ENCODE measurements at places on chromosomes 1 and 21.

DNA sequence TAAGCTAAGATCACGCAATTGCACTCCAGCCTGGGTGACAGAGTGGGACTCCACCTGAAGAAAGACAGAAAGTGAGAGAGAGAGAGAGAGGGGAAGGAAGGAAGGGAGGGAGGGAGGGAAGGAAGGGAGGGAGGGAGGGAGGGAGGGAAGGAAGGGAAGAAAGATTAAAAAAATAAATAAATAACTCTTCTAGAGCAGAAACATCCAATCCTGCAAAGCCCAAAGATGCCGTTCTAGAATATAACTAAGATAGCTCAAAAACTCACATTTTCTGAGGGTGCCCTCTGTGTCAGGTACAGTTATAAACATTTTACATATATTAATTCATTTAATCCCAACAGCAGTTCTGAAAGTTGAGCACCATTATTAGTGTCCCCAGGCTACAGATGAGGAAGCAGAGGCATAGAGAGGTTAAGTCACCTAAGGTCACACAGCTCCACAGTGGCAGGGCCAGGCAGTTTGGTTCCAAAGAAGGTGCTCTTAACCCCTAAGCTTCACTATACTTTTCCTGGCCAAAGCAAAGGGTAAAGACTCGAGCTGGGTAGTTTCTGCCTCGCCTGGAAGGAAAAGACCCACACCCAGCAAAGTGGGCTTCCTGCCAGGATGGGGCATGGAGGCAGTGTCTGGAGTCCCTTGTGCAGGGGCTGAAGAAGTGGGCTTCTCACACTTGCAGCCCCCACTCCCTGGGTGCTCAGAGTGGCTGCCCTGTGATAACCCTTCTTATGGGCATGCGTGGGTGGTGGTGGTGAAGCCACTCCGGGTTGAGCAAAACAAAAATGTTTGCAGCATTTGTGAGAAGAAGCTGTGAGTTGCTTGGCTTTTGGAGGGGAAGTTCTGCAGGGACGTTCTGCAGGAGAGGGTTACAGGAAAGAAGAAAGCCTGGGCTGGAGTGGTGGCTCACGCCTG, 7.9 kb upstream of the PIK3CD start:
- no peak for DNase-seq

DNA sequence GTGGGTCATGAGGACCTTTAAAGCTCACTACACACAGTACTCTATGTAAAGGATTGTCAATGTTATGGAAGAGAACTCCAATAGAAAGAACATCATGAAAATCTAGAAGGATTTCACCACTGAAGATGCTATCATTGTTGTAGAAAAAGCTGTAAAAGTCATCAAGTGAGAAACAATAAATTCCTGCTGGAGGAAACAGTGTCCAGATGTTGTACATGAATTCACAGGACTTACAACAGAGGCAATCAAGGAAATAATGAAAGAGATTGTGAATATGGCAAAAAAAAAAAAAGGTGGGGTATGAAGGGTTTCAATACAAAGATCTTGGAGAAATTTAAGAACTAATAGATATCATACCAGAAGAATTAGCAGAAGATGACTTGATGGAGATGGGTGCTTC, 355.1 kb upstream of the ZRANB2 start:
- no peak for DNase-seq

DNA sequence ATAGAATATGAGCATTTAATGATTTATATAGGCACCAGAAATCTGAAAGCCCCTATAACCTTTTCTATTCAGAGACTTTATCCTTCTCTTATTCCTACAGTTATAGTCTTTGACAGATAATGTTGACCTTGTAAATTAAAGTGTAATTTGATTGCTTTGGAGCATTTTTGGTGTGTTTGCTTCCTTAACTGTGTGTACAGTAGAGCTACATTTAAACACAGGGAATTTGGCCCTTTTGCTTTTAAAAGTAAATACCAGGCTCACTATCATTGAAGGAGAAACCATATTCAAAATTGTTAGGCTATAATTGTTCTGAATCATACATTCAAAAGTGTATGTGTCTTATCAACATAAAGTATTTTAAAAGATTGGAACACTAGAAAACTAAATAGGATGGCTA, 33.0 kb downstream of the STXBP3 start:
- DNase-seq = no peak

DNA sequence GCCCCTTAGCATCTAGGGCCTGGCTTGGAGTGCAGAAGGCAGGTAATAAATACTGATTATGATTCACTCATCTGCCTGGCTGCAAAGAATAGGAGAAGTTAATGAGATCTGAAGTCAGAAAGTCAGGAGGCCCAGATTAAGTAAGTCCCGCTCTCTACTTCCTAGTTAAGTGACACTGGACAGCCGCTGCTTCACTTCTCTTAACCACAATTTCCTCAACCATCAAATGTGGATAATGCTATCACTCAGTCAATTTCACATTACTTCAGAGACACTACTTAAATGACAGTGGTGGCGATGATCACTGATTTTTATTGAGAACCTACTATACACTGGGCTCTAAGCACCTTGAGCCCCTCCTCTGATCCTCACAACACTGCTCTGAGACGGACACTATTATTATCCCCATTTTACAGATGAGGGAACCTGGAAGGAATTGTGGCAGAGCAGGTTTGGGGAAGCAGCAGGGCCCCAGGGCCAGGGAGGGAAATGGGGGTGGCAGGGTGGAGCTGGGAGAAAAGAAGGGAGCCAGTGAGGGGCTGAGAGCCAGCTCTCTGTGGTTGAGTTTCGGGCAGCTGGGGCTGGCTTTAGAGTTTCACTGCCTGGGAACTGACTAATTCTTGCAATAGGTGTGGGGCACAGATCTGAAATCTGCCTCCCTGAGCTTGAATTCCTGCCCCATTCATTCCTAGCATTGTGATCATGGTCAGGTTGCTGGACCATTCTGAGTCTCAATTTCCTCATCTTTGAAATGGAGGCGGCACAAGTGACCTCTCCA, 2.4 kb upstream of the E2F2 start:
- no peak for DNase-seq

DNA sequence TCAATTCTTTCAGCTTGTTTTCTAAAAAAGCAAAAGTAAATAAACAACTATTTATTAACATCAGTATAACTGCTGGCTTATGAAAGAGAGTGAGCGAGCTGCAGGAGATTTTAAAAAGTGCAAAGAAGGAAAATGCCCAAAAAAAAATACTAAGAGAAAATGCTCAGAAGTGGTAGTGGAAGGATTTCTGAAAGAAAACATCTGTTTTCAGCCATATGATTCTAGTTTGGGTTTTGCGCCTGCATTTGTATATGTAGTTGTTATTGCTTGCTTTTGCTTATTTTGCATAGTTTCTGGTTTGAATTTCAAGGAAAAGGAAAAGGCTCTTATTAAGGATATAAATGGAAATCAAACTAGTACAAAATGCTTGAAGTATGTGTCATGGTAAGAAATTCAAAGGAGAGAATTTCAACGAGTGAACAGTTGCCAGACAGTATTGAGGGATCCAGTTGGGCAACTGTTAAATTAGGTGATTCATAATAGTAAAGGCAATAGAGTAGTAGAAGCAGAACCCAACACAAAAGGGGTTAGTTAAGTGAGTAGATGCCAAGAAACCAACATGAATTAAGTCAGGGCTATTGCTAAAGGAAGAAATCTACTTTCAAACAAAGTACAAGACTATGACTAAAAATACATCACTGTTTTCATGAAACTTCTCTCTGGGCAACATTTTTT, 1.2 kb downstream of the GBP5 start:
- peak; percentile 93 for DNase-seq

DNA sequence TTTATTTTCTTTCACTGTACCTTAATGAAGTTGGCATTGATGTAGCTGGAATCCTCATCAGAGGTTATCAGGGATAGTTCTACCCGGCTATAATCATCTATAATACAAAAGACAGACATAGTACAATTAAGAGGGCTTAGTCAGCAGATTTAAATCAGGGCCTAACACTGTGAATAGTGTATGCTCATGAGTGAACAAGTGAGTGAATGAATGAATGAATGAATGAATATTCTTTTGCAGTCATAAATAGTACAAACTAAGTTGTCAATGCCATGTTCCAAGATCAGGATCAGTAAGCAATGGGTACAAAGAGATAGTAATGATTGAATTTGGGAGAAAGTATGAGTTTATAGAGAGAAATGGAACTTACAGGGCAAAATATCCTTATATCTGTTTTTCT, 12.5 kb downstream of the PTPN22 start:
- DNase-seq = no peak

GRCh38 chr1:24201941-24202440, 14.9 kb upstream of the IFNLR1 start:
- DNase-seq = peak; percentile 87

- no peak for DNase-seq
Measured at GRCh38 chr1:5944154-5944842, 47.9 kb downstream of the NPHP4 start.

DNA sequence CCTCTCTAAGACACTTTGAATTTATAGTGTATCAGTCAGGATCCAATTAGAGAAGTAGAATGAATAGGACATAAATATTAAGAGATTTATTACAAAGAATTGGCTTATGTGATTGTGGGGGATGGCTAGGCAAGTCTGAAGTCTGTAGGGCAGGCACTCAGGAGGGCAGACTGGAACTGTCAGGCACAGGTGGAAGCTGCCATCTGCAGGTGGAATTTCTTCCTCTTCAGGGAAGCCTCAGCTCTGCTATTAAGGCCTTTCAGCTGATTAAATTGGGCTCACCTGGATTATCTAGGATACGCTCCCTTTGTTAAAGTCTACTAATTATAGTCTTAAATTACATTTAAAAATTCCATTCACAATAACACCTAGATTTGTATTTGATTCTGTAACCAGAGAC, 92.0 kb upstream of the HAO2 start:
- no peak for DNase-seq

DNA sequence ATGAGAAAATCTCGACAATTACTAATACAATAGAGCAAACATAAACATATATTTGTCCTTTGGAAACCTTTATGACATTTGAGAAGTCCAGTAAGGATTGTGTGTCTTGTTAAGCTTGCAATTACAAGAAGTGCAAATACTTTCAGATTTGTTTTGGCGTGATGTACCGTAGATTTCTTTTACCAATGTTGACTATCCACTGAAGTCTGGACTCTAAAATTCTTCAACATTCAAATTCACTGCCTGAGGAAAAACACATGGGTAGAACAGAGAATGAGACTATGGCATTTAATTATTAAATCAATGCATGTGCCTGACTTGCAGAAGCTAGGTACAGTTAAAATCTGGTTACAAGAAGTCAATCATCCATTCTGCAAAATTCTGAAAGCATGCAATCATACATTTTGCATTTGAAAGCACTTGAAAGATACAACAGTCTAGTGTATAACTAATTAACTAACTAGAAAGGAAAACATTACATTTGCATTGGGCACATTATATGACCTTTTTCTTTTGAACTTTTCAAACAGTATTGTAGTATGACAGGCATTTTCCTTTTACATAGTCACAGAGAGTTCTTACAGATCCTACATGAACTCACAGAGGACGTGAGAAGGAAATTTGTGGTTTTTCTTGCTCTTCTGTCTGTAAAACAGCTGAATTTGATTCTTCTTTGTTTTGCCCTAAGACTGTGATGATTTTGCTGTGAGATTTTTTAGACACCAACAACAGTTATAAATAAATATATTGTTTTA, 511.1 kb upstream of the ADGRL4 start:
- DNase-seq = no peak

- DNase-seq = no peak
Measured at GRCh38 chr1:101460739-101461138, 223.9 kb downstream of the S1PR1 start.

DNA sequence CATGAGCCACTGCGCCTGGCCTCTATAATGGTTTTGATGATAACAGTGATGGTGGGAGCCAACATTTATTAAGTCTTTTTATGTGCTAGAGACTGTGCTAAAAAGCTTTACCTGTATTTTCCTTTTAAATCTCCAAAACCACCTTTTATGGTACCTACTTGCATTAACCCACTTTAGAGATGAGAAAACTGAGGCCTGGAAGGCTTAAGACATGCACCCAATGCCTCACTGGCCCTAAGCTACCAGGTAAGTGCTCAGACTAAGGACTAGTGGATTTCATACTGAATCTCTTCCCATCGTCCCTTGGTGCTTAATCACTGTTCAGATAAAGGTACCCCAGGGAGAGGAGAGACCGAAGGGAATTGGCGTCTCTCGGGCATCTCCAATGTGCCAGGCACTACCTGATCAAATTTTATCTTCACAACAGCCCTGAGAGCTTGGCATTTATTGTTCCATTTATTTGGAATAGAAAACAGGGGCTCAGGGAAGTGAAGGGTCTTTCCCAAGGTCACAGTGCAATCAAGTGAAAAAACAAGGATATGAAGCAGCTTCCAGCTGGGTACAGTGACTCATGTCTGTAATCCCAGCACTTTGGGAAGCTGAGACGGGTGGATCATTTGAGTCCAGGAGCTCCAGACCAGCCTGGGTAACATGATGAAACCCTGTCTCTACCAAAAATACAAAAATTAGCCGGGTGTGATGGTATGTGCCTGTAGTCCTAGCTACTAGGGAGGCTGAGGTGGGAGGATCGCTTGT, 84.2 kb downstream of the LACTBL1 start:
- peak; percentile 74 for DNase-seq

DNA sequence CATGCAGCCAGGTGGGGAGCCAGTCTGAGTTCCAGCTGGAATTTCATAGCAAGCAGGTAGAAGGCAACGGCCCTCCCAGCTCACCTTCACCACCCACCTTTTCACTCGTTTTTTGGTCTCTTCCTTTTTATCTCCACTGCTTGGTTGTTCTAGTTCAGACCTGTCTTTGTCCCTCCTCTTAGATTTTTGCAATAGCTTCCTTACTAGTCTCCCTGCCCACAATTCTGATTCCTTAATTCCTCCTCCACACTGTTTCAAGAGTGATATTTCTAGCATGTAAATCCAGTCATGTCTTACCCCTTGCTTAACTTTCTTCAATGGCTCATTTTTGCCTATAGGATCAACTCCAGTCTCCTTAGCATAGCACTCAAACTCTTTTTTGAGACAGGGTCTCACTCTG, 119.6 kb downstream of the TMEM53 start:
- DNase-seq = no peak

DNA sequence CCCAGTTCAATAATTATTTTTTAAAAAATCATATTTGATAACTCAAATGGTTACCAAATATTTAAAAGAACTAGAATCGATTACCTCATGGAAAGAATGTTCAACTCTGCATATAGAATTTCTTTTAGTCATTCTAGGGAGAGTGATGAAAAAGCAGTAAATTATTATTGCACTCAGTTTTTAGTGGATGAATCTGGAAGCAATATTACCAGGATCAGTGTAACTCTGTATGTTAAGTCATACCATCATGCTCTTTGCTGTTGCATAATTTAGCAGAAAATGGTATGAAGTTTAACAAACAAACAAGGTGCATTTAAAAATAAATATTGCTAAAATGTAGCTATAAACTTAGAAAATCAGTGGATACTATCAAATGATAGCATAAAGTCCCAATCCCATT, 46.1 kb upstream of the ARHGAP29 start:
- no peak for DNase-seq

- no peak for DNase-seq
Measured at GRCh38 chr1:119435052-119435451, 20.1 kb downstream of the HSD3B2 start.

DNA sequence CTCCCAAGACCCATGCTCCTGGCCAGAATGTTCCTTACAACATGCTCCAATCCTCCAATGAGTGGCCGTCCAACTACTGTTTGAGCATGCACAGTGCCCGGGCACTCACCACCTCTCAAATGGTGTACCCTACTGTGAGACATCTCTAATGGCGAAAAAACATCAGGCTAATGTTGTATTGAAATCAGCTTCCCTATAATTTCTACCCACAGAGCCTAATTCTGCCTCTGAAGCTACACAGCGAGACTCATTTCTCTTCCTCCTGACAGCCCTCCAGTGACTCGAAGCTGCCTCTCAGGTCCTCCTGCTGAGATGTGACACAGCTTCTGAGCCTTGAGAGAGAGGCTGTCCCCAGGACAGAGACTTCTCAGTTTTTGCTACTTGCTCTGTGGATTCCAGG, 130.7 kb downstream of the FAM78B start:
- DNase-seq = no peak

- no peak for DNase-seq
Measured at GRCh38 chr1:31208361-31208945, 31.2 kb downstream of the NKAIN1 start.
